GM23248 (cell line): ENCODE measurements at places on chromosomes 12 and 14. TPM values are rescaled to one million over a fixed set of nuclear protein-coding genes. Genes with fewer than 3 reads are reported as not detected.
A peak's percentile ranks its signal among the peaks of the same experiment; 100 is the strongest.

The DPY19L2 gene
- 0.15 and 0.31 TPM in 2 replicates for polyA plus RNA-seq

The RNF212B gene
- not detected in 2 replicates for polyA plus RNA-seq

The HRK gene
- not detected in 2 replicates for polyA plus RNA-seq

The HSPA2 gene
- polyA plus RNA-seq, result 29.3 and 31.4 TPM in 2 replicates

The LRRK2 gene
- polyA plus RNA-seq, result 1.7 and 1.8 TPM in 2 replicates

- peak; percentile 13 for DNase-seq
Observed at GRCh38 chr12:98896938-98897337, 251.8 kb downstream of the APAF1 start.

GRCh38 chr14:68688872-68689371, 103.9 kb downstream of the ZFP36L1 start:
- DNase-seq, result peak; percentile 59

DNA sequence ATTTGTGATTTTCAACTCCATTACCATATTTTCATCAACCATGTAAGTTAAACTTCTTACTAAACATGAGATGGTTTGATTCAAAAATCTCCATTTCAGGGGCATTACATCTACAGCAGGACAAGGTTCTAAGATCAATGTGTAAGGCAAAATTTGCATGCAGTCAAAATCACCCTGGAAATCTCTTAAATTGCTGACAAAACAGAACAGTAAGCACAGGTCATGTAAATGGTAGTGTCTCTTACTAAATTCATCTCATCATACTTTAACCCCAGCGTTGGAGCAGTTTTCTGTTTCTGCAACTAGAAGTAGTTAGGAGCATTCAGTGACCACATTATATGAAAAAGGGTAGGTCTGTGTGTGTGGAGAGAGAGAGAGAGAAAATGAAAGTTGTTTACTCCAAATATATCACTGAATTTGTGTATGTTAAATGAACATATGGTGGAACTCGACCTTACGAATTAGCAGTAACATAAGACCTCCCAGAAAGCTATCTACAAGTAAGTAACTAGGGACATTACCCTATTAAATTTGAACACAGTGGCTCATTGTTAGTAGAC, 227.5 kb downstream of the SSPN start:
- DNase-seq, result no peak

DNA sequence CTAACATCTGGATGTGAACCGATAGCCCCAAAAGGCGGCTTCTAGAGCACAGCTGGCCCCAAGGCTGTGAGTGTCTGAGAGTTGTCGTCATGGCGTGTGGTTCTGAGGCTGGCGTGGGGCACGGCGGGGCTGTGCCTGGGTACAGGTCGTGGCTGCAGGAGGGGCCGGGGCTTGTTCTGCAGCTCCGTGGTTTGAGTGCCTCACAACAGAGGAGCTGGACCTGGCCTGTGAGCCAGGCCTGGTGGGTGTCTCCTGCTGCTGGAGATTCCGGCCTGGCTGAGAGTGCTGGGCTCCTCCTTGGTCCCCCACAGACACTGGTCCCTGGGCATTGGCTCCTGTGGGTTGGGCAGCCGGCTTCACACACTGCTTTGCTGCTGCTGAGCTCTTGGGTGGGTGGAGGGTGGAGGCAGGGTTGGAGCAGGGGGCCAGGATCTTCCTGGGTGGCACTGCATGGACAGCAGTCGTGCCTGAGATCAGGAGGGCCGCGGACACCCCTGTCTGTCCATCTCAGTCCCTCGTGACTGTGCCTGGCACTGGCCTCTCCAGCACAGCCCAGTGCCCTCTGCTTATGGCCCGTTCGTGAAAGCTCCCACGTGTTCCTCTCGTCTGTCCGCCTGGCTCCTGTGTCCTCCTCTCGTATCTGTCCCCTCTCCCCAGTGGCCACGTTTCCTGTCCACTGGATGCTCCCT, 31.8 kb upstream of the TEX22 start:
- DNase-seq, result no peak

- no peak for DNase-seq
Observed at GRCh38 chr12:105813201-105813600, 325.6 kb downstream of the NUAK1 start.

GRCh38 chr14:55752580-55753390, 172.8 kb downstream of the KTN1 start:
- DNase-seq, result peak; percentile 39

DNA sequence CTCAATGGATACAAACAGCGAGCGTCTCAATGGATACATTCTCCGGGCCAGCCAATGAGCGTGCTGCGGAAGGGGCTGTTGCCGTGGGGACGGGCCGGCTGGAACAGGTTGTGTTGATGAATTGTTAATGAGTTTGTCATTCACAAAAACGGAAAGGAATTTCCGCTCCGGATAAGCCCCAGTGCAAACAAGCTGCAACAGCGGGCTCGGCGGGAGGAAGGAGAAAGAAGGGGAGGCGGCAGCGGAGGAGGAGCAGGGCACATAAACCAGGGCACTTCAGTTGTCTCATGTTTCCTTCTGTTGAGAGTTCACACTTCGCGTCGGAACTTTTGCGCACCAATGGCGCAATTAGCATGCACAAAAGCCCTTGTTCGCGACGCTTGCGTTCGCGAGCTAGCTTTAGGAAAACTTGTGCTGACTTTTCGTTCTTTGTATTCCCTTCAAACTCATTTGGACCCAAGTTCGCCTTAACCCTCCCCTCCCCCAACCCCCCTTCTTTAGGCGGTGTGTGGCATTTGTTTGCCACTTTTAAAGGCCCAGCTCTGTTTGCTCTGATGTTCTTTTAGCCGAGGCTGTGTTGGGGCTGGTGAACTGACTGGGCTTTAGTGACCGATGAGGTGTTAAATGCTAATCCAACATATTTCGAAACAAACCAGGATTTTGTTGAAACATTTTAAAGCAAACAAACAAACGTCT, at the start of gene DUSP6:
Gene DUSP6 (minus strand): TSS at position 10 of the 696 bp plus-strand sequence. CDS start 462 bp downstream, outside the sequence.
- peak; percentile 99 for DNase-seq

DNA sequence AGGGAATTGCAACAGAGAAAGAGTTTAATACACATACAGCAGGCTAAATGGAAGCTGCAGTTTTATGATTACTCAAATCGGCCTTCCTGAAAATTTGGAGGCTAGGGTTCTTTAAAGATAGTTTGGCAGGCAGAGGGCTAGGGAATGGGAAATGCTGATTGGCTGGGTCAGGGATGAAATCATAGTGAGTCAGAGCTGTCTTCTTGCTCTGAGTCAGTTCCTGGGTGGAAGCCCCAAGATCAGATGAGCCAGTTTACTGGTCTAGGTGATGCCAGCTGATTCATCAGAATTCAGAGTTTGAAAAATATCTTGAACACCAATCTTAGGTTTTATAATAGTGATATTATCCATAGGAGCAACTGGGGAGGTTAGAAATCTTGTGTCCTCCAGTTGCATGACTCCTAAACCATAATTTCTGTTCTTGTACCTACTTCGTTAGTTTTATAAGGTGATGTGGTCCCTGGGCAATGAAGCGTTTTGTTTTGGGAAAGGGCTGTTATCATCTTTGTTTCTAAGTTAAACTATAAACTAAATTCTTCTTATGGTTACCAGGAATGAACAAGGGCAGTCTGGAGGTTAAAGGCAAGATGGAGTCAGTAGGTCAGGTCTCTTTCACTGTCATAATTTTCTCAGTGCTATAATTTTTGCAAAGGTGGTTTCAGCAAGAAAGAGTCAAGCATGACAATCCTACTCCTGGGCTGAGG, 257.8 kb upstream of the CCDC196 start:
- DNase-seq, result peak; percentile 55

GRCh38 chr14:72745546-72745945, 148.4 kb downstream of the DPF3 start:
- DNase-seq, result peak; percentile 93

DNA sequence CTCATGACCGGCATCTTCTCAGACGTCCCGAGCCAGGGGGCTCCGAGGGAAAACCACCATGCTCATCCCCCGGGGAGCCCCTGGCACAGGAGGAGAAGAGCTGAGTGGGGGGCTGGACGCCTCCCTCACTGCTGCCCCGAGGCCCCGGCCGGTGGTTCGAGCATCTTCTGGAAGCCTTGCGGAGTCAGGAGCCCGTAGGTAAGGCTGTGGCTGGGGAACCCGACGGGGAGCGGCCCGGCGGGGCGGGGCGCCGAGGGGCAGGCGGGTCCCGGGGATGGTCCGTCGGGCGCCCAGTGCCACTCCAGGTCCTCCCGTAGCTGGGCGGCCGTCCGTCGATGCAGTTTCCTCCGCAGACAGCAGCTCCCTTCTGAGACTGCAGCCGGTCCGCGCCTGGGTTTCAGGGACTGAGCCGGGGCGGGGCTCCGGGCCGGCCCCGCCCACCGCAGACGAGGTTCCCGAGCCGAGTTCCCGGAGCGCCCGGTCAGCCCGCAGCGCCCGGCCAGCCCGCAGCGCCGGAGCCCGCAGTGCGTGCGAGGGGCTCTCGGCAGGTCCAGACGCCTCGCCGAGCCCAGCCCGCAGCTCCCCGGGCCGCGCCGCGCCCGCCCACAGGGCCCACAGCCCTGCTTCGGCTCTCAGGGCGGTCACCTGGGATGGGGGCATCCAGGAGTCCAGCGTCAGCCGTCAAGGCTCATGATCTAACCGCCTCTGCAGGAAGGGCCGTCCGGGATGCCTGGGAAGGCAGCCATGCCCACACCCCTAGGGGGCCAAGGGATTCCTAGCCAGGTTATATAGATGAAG, at the start of gene PGF:
Gene PGF (minus strand): TSS at position 369 of the 798 bp plus-strand sequence. CDS start 355 bp downstream, at position 14.
- peak; percentile 76 for DNase-seq

- peak; percentile 45 for DNase-seq
Observed at GRCh38 chr14:102786768-102787167, 9.5 kb downstream of the TRAF3 start.

GRCh38 chr12:94151582-94151981, 3.2 kb downstream of the PLXNC1 start:
- DNase-seq, result no peak

DNA sequence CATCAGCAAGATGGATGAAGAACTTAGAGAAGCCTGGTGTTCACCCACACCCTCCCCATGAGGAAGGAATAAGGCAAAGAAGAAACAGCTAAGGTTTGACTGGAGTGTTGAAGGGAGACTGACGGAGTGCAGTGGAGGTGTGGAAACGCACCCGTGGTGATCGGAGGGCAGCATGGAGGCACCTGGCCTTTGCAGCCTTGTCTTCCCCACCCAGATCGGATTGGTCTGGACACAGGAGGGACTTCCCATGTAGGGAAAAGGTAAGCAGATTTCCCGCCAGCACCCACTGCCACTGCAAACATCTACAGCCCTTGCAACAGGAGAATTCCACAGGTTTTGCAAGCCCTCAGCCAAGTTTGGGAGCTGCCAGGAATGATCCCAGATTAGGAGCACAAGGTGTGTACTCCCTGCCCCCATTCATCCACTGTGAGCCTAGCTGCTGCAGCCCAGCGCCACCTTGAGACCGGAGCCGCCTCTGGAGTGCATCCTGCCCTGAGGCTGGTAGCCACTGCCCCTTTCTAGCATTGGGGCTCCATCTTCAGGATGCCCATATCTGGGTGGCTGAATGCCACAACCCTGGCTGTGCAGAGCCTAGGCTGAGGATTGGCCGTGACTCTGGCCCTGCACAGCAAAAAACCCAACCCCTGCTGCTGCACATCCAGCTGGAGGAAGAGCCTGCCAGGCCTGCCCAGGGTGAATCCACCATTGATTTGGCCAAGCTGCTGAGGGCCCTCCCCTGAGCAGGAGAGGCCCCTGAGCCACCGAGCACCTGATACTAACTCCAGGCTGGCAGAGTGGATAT, 411.1 kb downstream of the TMEM121 start:
- DNase-seq, result no peak

DNA sequence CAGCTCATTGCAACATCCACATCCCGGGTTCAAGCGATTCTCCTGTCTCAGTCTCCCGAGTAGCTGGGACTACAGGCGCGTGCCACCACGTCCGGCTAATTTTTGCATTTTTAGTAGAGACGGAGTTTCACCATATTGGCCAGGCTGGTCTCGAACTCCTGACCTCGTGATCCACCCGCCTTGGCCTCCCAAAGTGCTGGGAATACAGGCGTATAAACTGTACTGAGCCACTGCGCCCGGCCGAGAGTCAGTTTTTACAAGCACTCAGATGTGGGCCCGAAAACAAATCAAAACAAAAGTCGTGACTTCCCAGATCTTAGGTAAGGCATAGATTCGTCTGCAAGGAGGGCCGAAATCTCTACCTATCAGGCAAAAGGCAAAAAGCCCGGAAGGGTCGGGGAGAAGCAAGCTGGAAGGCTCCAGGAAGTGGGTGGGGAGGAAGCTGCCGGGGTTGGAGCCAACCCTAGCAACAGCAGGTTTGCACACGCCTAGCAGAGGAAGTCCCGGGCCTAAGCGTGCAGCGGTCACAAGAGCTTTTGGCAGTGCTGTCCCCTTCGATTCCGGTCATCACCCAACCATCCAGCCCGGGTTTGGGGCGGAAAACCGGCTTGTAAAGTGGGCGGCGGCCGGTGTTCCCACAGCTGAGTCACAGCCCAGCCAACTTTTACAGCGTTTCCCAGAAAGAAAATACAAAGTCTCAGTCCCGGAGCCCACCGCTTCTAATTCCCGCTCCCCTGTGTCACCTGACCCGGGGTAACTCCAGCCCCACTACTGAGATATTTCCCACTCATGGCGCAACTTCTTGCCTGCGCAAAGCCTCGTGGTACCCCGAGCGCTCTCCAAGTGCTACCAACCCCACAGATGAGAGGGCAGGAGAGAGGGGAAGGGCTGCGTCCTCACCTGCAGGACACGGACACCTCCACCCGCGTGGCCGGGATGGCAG, 583 bp downstream of the CPNE8 start:
- DNase-seq, result peak; percentile 86

DNA sequence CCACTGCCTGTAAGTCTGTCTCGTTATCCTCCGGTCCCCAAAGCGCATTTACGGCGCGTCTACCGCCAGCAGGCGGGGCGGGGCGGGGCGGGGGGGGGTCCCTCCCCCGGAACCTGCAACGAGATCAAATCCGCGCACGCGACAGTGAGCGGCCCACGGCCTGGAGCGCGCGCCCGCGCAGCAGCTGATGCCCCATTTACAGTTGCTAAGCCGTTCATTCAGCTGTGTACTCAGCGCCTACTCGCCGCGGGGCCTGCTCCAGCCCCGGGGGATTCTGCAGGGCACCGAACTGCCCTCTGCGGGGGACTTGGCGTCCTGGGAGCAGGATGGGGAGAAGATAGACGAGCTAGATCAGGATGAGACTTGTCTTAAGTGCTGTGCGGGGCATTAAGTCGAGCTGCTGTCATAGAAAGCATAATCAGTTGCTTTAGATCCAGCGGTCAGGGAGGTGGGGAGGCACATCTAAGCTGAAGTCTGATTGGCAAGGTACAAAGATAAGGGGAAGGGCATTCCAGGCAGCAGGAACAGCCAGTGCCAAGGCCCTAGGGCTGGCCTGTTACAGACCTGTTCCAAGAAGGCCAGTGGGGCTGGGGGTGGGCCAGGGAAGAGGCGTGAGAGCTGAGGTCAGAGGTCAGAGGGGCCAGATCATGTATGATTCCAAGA, 1.4 kb upstream of the CCDC85C start:
- peak; percentile 82 for DNase-seq

- no peak for DNase-seq
Observed at GRCh38 chr12:26711072-26711471, 121.9 kb downstream of the ITPR2 start.

GRCh38 chr12:53176750-53177149, 3.8 kb upstream of the ZNF740 start:
- DNase-seq, result no peak

DNA sequence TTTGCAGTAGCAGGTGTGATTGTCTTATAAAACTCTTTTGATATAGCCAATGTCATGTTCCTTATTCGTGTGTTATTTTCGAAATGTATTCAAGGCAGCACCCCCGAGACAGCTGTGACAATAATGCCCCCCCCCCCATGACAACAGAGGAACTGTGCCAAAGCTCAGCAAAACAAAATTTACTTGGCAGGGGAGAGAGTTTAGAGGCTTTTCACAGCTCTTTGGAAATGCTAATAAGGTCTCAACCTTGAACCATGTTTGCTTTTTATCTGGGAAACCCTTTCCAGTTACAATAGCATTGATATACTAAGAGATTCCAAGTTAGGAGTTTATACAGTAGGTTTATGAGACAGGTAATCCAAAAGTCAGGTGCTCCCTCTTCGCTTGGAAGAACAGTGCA, 56.4 kb upstream of the USP44 start:
- DNase-seq, result no peak
